ENCODE measurements at places on chromosomes 5 and 9.

DNA sequence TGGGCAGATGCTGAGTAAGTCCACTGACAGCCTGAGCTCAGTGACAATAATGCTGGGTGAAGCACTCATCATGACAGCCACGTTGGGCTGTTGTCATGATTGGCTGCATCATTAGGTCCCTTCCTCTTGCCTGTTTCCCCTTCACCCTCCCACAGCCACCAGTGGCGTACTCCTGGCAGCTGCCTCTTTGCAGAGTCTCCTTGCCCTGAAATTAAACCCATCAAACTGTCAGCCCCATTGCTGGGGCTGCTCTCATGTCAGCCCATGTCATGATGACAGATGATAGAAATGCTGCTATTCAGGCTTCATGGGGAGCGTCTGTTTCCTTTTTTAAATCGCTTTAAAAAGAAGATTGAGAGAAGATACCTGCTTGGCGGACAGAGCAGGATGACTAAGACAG is 327.4 kb downstream of the AGTPBP1 start:
- no peak for DNase-seq

DNA sequence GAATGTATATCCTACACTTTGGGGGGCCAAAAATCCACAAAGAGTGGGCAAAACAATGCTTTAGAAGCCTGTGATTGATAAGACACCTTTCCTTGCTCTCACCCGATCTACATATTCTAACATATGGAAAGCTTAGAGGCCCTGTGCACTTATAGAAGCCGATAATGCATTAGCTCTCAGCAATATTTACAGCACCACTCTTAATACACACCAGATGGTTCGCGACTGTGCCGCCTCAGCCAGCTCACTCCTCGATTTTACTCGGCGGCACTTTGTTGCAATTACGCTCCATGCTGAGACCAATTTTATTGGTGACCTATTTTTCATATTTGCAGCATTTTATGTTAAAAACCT is 18.8 kb downstream of the NR2F1 start:
- no peak for DNase-seq

DNA sequence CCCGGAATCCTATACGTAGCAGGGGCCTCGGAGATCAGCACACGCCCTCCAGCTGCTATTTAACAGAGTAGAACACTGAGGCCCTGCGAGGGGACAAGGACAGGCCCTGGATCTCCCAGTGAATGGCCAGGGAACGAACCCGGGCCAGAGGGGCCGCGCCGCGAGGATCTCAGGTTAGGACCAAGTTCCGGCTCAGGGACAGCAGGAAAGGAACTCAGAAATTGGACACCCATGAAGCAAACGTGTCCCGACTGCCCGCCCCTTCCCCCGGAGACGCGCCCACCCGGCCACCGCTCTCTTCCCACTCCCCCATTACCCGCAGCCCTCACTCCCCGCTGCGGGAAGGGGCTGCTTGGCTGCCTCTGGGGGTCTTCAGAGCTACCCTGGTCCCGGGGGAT is 1.0 kb upstream of the FOXE1 start:
- DNase-seq = no peak

DNA sequence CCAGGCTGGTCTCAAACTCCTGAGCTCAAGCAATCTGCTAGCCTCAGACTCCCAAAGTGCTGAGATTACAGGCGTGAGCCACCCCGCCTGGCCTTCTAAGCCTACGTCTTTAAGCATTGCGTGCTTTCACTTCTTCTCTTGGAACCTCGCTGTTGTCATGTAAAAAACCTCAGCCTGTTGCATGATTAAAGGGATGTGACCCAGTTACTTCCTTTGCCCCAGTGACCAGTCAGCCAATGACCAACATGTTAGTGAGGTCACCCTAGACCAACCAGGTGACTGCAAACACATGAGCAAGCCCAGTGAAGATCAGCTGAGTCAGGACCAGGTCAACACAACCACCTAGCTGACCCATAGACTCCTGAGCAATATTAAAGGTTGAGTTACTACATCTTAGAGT is 10.5 kb downstream of the KIF4B start:
- no peak for DNase-seq

DNA sequence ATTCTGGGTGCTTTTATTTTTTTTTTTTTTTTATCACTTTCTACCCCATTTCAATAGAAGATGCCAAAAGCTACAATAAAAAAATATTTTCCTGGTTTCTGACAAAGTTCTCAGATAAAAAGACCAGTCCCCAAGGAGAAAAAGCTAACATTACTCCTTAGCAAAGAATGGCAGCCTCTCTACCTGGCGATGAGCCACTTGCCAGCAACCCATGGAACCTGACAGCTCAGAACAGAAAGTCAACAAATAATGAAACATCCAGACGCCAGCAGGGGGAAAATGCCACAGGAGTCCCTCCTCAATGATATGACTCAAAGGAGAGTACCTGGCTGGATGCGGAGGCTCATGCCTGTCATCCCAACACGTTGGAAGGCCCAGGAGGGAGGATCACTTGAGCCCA is 123.2 kb downstream of the MYO10 start:
- DNase-seq = no peak

DNA sequence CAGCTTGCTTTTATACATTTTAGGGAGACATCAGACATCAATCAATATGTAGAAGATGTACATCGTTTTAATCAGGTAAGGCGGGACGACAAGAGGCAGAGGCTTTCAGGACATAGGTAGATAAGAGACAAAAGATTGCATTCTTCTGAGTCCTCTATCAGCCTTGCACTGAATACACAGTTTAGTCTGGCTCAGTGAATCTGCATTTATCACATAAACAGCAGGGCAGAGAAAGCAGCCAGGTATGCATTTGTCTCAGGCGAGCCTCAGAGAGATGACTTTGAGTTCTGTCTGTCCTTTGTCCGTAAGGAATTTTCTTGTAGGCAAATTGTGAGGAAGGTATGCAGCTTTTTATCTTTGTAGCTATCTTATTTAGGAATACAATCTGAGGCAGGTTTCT is 202.8 kb upstream of the TAS2R1 start:
- no peak for DNase-seq

DNA sequence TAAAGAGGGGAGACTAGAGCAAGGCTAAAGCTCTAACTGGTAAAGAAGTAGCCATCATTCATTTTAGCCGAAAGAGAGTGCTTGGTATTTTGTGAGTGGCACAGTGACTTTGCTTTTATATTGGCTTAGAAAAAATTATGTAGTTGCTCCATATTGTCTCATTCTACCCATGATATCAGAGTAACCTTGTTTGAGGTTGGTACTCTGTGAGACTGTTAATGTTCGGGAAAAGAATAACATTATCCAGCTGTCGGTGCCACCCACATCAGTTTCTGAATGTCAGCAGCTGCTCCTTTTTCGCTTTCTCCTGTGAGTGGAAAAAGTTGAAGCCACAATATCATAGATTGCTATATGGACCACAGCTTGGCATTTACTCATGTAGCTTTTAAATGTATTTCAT is 376.4 kb upstream of the KCNN2 start:
- DNase-seq = no peak

GRCh38 chr9:107675351-107676259 is 186.0 kb upstream of the KLF4 start:
- no peak for DNase-seq

GRCh38 chr9:91243029-91243428 is 118.7 kb downstream of the AUH start:
- no peak for DNase-seq

GRCh38 chr9:92245005-92245797 is 48.3 kb downstream of the IARS1 start:
- DNase-seq = no peak

DNA sequence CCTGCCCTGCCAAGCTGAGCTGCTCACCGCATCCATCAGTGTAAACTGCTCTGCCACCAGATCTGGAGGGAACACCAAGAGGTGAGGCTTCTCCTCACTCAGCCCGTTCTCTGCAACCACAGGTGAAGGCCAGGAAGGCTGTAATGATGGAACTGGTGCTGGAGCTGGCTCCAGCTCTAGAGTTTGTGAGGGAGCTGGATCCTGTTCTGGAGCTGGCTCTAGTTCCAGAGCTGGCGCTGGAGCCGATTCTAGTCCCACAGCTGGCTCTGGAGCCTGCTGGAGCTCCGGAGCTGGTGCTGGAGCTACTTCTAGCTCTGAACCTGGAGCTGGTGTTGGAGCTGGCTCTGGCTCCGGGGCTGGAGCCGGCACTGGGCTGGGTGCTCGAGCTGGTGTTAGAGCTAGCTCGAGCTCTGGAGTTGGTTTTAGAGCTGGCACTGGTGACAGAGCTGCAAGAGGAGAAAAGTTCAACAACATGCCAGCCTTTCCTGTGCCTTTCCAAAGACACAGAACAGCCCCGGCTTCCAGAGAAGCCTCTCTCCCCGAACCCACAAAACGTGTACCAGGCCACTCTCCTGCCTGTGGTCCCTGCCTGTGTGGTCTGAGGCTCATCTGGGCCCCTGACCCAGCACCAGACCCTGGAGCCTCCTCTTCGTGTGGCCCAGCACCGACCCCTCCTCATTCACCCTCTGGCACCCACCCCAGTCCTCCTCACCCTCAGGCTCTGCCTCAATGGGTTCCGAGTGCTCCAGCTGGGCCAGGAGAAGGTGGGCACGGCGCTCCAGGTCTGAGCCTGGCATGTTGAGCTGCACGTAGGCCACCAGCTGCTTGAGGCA is 12.9 kb downstream of the RALGDS start:
- no peak for DNase-seq

DNA sequence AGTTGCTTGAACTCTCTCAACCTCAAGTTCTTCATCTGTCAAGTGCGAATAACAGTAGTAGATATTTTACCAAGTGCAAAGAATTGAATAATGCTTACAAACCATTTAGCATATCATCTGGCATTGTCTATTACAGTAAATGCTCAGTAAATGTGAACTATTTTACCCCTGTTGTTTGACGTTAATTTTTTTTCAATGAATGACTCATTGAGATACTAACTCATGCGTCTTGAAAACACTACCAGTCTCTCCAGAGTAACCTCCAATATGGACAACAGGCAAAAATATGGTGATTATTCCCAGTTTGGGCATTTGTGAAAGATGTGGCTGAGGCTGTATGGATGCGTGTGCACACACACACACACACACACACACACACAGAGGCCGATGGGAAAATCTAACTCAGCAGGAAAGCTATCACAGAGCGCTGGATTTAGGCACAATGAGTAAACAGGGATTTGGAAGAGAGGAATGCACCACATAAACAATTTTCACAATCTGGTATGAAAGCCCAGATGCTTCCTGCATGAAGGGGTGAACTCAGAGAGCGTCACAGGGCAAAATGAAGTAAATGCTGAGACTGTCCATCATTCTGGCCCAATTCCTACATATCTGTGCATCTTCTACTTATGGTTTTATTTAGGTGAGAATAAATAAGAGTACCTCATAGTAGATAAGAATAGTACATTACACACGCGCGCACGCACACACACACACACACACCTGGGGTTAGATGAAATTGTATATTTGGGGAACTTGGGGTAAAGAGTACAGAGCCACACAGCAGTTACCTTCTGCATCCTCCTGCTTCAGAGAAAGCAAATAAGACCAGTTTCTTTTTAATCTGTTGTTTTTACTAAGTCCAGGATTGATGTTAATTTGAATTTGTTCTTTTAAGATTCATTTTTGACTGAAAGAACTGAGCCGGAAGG is 128.7 kb downstream of the PALM2AKAP2 start:
- DNase-seq = no peak

DNA sequence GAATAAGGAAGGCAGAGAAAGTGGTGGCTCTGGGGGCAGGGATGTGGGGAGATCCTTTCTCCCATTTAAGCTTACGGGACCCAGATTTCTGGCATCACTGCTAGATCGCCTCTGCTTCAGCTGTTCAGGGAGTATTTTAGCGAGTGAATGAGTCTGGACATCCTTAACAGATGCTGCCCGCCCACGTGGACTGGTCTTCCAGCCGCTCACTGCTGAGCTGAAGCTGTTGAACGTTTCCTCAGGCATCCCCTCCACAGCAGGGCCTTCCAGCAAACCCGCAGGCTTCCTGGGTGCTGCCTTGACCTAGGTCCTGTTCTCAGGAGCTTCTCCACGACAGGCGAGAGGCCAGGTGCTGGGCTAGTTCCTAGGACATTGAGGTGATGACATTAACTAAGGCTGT is 144.4 kb upstream of the EFNA5 start:
- DNase-seq = no peak

DNA sequence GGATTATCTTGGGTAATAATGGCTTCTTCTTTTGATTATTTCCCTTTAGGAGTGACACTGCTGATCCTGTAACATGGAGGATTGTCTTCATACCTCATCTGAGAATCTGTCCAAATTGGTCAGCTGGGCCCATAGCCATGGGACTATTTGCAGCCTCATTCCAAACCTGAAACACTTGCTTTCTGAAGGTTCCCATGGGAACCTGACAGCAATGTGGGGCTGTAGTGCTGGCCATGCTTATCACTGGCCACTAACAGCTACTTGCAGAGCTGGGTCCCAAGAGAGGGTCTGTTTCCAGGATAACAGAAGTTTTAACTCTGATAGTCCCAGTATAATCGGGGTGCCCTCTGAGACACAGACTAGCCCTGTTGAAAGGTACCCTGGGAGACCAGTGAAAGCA is 87.4 kb downstream of the KIAA1958 start:
- no peak for DNase-seq

GRCh38 chr9:125541840-125542243 is 165.2 kb downstream of the MAPKAP1 start:
- DNase-seq = no peak

- no peak for DNase-seq
These were observed 30.0 kb upstream of the ADRA1B start for GRCh38 chr5:159886296-159886695.

DNA sequence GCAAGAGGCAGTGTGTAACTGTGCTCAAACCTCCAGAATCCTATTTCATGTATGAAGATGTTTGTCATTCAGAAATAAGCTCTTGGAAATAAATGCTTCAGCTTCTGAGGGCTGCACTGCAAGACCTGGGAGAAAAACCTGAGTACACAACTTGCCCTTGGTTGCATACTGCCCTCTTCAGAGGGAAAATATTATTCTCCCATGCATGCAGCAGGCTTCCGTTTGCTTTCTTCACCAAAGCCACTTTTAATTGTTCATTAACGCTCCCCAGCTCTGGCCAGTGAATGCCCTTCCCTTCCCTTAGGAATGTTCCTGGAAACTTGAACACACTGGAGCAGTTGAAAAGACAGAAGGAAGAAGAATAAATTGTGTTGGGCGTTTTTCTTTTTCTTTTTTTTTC is 2.5 kb upstream of the WHRN start:
- DNase-seq = no peak

- DNase-seq = no peak
These were observed 7.4 kb downstream of the SLC12A7 start for GRCh38 chr5:1104327-1105006.

GRCh38 chr9:98172604-98173003 is 19.8 kb downstream of the CORO2A start:
- no peak for DNase-seq

DNA sequence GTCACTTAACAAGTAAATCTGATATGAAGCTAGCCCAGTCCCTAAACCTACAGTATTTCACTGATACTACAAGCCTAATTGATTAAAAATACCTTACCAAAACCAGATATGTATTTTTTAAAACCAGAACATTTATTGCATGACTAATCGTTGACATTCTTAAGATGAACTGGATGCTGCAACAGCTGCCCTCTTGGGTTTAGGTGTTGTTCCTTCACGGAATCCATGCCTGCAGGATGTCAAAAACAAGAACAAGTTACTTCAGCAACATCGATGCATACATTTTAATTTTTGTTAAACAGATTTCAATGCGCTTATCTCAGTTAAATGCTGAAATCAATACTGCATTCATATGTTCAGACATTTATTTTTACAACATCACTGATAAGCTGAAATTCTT is 2.7 kb downstream of the RPL37 start:
- DNase-seq = no peak

- DNase-seq = no peak
These were observed 18.1 kb downstream of the TJP2 start for GRCh38 chr9:69192214-69192613.
